ENCODE measurements at places on chromosomes 6 and 20.

- no peaks in the 10 kb centered on the region for H3K4me1 ChIP-seq
- H3K27me3 ChIP-seq = peaks cover 4% of the 10 kb centered on the region
- H3K4me3 ChIP-seq = peak overlapping the region; percentile 97
- H3K36me3 ChIP-seq = no peaks in the 10 kb centered on the region
- peak; percentile 37 for DNase-seq
Observed at GRCh38 chr6:17393892-17394631, 667 bp downstream of the CAP2 start.

GRCh38 chr6:81073318-81073717, 679.2 kb downstream of the TENT5A start:
- H3K4me1 ChIP-seq = no peaks in the 10 kb centered on the region
- H3K36me3 ChIP-seq = no peaks in the 10 kb centered on the region
- no peaks in the 10 kb centered on the region for H3K27me3 ChIP-seq
- no peak overlapping the region for H3K4me3 ChIP-seq

- H3K36me3 ChIP-seq = no peaks in the 10 kb centered on the region
- no peak for DNase-seq
- H3K4me1 ChIP-seq = no peaks in the 10 kb centered on the region
Observed at GRCh38 chr6:75144386-75144785, 61.5 kb downstream of the COL12A1 start.

DNA sequence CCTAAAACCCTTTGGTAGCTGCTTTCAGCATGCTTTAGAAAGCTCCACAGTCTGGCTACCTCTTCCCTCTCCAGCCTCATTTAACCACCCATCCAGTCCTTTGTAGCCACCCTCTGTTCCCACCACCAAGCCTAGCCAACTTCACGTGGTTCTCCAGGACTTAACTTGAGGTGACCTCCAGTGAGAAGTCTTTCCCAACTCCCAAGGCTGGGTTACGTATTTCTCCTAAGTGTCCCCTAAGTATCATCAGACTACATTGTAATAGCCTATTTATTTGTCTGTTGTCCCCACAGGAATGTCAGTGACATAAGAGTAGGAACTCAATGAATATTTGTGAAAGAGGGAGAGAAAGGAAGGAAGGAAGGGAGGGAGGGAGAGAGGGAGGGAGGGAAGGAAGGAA, 431.9 kb upstream of the JARID2 start:
- no peak for DNase-seq
- peaks cover 4% of the 10 kb centered on the region for H3K27me3 ChIP-seq
- no peak overlapping the region for H3K4me3 ChIP-seq
- no peak overlapping the region for H3K27ac ChIP-seq

- H3K4me3 ChIP-seq = no peak overlapping the region
- no peak overlapping the region for H3K27ac ChIP-seq
- no peak for DNase-seq
- H3K4me1 ChIP-seq = no peaks in the 10 kb centered on the region
Observed at GRCh38 chr20:52746190-52746589, 226.0 kb upstream of the TSHZ2 start.

DNA sequence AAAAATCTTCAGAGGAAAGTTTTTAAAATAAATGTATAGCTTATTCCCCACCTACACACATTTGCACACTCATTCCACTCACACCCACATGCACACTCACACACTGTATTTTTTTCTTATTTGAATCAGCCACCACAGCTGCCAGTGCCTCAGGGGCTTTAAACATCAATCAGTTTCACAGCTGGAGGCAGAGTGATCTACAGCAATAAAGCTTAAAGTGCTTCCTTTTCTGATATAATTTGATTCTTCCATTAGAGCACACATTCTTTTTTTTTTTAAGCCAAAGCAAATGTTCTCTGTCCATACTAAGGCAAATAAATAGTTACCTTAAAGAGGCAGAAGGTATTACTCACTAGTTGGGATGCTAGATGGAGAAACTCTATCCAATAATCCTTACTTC, 498.8 kb upstream of the POU3F2 start:
- H3K4me1 ChIP-seq = no peaks in the 10 kb centered on the region
- no peaks in the 10 kb centered on the region for H3K27me3 ChIP-seq
- H3K36me3 ChIP-seq = no peaks in the 10 kb centered on the region
- no peak for DNase-seq
- H3K27ac ChIP-seq = no peak overlapping the region

DNA sequence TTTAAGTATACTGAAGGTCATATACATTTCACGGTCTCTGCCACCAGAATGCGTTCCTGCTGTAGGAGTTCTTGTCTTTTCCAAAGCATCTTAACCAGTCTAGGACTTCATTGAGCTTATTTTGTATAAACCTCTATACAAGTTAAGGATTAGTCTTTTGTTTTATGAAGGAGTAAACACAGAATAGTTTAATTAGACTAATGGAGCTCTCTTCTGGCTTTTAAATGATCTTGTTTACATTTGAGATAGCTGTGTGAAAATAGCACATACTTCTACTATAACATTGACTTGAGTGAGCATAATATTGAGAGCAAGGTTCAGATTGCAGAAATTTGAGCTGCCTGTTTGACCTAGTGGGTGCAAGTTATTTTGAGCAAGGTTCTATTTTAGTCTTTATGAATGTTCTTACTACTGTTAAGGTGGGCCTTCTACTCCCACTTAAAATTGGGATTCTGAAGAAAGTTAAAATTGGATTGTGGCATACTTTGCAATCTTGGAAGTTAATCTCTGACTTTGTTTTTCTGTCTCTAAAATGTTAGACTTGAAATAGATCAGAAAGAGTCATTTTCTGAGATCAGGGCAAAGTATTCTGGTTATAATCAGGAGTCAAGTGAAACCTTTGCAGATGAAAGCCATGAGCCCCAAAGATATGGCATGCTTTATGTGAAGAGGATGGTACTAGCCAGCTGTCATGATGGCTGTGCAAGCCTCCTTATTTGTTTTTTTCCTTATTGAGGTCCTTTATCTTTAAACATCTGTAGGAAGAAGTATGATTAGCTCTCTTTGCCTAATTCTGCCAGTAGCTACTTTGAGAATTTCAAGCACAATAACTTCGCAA, 41.8 kb downstream of the RPRD1B start:
- H3K4me1 ChIP-seq = no peaks in the 10 kb centered on the region
- no peak overlapping the region for H3K4me3 ChIP-seq
- H3K27me3 ChIP-seq = peaks cover 2% of the 10 kb centered on the region
- DNase-seq = no peak

GRCh38 chr6:134397676-134398075, 79.8 kb upstream of the SGK1 start:
- no peak overlapping the region for H3K4me3 ChIP-seq
- H3K4me1 ChIP-seq = no peaks in the 10 kb centered on the region
- H3K27ac ChIP-seq = no peak overlapping the region
- DNase-seq = no peak

GRCh38 chr6:112502351-112503090, 155.4 kb downstream of the RFPL4B start:
- peaks cover 9% of the 10 kb centered on the region for H3K4me1 ChIP-seq
- H3K27ac ChIP-seq = no peak overlapping the region
- DNase-seq = no peak
- H3K27me3 ChIP-seq = no peaks in the 10 kb centered on the region
- no peak overlapping the region for H3K4me3 ChIP-seq

DNA sequence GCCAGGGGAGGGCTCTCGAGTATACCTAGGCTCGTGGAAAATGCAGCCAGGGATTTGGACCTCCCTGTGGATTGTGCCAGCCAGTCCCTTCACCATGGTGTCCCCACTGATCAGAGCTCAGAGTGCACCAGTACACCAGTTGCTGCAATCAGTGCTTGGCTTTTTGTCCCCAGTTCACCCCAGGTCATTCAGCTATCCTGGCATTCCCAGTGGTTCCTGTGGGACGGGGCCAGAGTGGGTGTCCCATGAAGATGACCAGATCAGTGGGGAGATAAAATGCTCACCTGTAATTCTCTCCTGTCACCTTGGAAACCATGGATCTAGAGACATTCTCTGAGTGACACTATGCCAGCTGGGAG, 23.8 kb downstream of the MAS1 start:
- H3K36me3 ChIP-seq = no peaks in the 10 kb centered on the region
- no peaks in the 10 kb centered on the region for H3K4me1 ChIP-seq
- peaks cover 2% of the 10 kb centered on the region for H3K27me3 ChIP-seq
- no peak overlapping the region for H3K4me3 ChIP-seq

- no peaks in the 10 kb centered on the region for H3K36me3 ChIP-seq
- H3K4me1 ChIP-seq = no peaks in the 10 kb centered on the region
- no peak overlapping the region for H3K4me3 ChIP-seq
- no peaks in the 10 kb centered on the region for H3K27me3 ChIP-seq
- DNase-seq = no peak
Observed at GRCh38 chr6:12842658-12843057, 126.1 kb downstream of the PHACTR1 start.

DNA sequence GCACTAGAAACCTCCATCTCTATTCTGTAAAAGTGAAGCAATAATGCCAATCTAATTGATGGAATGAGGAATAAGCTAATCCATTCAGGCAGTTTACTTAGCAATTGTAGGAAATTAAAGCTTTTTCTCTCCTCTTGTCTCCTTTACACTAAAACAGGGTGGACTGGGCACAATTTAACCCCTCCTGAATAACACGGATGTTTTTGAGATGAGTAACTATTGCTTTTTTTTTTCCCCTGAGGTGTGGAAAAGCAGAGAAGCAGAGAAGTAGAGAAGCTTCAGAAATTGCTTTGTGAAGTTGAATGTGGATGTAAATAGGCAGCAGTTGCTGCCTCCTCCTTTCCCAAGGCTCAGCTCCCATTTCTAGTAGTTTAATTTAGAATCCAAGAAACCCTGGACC, 40.0 kb upstream of the GCNT2 start:
- no peaks in the 10 kb centered on the region for H3K36me3 ChIP-seq
- H3K4me1 ChIP-seq = no peaks in the 10 kb centered on the region
- no peak for DNase-seq
- H3K27me3 ChIP-seq = peaks cover 2% of the 10 kb centered on the region
- H3K4me3 ChIP-seq = no peak overlapping the region

- no peaks in the 10 kb centered on the region for H3K27me3 ChIP-seq
- H3K4me3 ChIP-seq = no peak overlapping the region
- no peak for DNase-seq
- no peaks in the 10 kb centered on the region for H3K36me3 ChIP-seq
- no peaks in the 10 kb centered on the region for H3K4me1 ChIP-seq
- H3K27ac ChIP-seq = no peak overlapping the region
Observed at GRCh38 chr20:52540509-52540908, 348.9 kb upstream of the ZFP64 start.

DNA sequence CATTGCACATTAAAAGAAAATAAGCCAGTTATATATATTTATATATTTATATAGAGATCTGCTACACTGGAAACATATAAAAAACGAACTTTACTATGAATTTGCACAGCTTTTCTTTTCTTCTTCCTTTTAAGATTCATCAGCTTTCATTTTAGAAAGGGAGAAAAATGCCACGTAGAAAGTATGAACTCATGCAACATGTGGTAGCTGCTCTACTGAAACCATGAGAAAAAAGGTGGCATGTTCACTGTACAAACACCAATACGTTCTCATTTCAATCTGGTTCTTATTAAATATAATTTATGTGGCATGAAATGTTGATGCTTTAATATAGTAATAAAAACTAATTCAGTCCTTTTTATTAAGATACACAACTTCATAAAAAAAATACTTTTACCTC, 68.8 kb upstream of the THEMIS start:
- no peak overlapping the region for H3K27ac ChIP-seq

GRCh38 chr6:3593161-3593560, 136.3 kb upstream of the SLC22A23 start:
- H3K4me1 ChIP-seq = no peaks in the 10 kb centered on the region
- no peak overlapping the region for H3K4me3 ChIP-seq
- no peaks in the 10 kb centered on the region for H3K36me3 ChIP-seq
- no peak for DNase-seq
- no peak overlapping the region for H3K27ac ChIP-seq
- H3K27me3 ChIP-seq = no peaks in the 10 kb centered on the region

GRCh38 chr6:106522562-106523250, 106.6 kb downstream of the RTN4IP1 start:
- no peak for DNase-seq
- H3K36me3 ChIP-seq = no peaks in the 10 kb centered on the region
- no peaks in the 10 kb centered on the region for H3K27me3 ChIP-seq
- no peaks in the 10 kb centered on the region for H3K4me1 ChIP-seq
- H3K4me3 ChIP-seq = no peak overlapping the region

- no peak for DNase-seq
- H3K36me3 ChIP-seq = no peaks in the 10 kb centered on the region
- H3K4me3 ChIP-seq = no peak overlapping the region
- H3K4me1 ChIP-seq = no peaks in the 10 kb centered on the region
Observed at GRCh38 chr6:81950877-81951276, 198.4 kb upstream of the TENT5A start.

DNA sequence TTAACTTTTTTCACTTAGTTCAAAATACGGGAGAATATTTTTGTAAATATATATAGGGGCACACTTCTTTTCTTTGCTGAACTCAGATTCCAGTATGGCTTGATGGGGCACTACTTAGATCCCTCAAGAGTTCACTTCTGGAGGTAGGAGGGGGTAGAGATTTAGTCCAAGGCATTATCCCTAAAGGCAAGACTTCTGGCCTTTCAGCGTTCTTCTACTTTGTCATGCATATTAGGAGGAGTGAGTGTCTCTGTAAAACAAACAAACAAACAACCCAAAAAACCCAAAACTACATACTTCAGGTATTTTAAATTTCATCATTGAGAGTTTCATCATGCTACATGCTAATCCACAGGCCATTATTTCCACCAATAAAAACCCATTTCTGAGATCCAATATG, 32.0 kb downstream of the SMPDL3A start:
- H3K27ac ChIP-seq = no peak overlapping the region
- no peaks in the 10 kb centered on the region for H3K27me3 ChIP-seq
- H3K4me3 ChIP-seq = no peak overlapping the region

DNA sequence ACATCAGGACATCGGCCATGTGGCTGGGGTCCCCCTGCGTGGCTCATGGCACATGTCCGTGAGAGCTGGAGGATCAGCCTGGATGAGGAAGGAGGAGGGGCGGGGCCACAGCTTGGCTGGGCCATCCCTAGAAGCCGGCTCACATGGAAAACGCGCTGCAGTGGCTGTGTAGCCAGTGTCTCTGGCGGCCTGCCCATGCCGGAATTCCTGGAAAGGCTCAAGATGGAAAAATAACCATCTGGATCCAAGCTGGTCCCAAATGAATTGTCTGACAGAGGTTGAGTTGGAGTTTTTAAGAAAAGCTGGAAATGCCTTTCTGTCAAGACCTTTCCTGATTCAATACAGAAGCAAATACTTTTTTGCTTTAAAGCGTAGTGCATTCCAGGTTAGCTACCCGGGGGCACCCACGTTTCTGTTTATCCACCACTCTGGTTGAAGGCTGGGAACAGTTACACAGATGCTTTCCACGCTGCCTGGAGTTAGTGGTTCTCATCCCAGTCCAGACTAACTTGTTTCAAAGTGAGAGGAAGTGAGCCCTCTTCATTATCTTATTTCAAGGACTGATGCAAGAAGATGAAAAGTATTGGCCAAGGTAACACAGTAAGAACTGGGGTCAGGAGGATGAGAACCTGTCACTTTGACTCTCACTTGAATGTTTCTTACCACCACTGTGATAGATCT, 99.0 kb downstream of the GMPR start:
- no peak for DNase-seq
- peaks cover 1% of the 10 kb centered on the region for H3K27me3 ChIP-seq
- no peak overlapping the region for H3K4me3 ChIP-seq
